ENCODE measurements at places on chromosomes 13 and 19.

DNA sequence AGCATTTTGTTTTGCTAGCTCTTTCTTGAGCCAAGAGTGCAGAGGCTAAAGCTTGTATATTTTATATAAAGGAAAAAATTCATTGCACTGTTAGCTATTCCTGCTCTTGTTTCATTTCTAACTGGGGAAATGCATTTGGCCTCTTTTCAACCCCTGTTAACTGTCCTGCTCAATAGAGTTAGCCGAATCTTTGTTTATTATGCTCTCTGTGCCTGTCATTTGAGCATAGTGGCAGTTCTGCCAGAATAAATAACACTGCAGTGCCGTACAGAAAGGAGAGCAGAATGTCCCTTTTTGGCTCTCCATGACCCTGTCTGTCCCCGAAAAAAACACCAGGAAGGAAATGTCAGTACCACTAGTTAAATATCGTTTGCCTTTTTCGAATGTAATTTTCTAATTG is 350.8 kb downstream of the MYO16 start:
- no peak for DNase-seq

DNA sequence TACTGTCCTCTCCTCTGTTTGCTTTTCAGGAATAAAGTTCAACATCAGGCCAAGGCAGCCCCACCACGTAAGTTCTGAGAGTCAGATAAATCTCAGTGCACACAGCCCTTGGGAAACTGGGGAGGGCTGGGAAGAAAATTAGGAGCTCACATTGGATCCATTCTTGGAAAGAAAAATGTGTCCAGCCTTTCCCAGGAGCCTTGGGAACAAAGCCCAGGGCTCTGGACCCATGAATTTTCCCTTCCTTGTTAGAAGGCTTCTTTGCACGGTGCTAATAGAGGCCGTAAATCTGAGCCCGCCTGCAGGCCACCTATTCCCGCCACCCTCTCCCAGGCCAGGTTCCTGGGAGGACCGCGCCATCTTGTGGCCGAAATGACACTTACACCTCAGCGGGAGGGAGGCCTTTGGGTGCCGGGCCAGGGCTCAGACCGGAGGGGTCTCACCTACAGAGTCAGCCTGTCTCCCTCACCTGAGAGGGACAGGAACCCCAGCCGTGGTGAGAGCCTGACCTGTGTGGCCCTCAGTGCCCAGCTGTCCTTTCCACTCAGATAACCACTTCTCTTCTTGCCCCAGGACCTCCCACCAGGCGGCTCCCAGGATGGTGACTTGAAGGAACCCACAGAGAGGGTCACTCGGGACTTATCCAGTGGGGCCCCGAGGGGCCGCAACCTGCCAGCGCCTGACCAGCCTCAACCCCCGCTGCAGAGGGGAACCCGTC is 25.1 kb upstream of the KCTD15 start:
- DNase-seq = peak; percentile 69

DNA sequence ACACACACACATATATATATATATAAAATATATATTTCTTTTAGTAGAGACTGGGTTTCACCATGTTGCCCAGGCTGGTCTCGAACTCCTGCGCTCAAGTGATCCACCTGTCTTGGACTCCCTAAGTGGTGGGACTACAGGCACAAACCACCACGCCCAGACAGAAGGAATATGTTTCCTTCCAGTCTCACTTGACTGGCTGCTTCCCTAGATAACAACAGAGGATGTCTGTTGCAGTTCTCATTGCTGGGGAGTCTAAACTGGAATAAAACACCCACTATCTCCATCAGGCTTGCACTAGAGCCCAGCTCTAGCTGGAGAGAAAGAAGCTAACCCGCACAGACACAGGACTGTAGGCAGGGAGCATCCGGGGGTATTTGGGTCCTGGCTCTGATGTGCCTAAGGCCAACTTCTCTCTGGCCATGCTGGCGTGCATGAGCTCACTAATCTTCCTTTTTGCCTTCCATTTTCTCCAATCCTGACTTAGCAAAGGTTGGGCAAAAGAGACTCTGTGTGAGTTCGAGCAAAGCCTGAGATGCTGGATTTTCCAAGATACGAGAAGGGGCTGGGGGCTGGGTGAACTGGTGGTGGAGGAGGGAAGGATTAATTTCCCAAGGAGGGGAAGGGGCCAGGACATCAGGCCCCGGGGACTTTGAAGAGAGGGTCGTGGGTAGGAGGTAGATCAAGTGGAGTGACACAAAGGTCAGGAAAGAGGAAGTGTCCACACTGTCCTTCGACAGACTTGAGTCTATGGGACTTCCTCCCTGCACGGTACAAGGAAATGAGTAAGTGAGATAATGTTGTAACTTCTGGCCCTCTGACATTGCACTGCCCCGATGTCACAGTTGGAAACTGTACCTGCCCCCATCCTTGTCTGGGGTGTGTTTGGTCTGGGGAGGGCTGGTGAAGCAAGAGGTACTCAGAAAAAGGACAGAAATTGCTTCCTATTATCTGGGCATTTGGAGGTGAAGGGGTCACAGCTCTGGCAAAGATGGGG is 22.5 kb upstream of the ALOX5AP start:
- DNase-seq = no peak

GRCh38 chr13:101673360-101674105 is 221.1 kb downstream of the ITGBL1 start:
- DNase-seq = no peak

DNA sequence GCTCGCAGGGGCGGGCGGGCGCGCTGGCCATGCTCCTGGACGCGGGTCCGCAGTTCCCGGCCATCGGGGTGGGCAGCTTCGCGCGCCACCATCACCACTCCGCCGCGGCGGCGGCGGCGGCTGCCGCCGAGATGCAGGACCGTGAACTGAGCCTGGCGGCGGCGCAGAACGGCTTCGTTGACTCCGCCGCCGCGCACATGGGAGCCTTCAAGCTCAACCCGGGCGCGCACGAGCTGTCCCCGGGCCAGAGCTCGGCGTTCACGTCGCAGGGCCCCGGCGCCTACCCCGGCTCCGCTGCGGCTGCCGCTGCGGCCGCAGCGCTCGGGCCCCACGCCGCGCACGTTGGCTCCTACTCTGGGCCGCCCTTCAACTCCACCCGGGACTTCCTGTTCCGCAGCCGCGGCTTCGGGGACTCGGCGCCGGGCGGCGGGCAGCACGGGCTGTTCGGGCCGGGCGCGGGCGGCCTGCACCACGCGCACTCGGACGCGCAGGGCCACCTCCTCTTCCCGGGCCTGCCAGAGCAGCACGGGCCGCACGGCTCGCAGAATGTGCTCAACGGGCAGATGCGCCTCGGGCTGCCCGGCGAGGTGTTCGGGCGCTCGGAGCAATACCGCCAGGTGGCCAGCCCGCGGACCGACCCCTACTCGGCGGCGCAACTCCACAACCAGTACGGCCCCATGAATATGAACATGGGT is 599 bp downstream of the ZIC2 start:
- no peak for DNase-seq
